Skin of body (tissue), 3 donors: ENCODE measurements at places on chromosomes 12 and 14. TPM values are rescaled to one million over a fixed set of nuclear protein-coding genes. Genes with fewer than 3 reads are reported as not detected.
A peak's percentile ranks its signal among the peaks of the same experiment; 100 is the strongest.

CD27 gene
- total RNA-seq, result 0.20 TPM

- no peak for DNase-seq
These were observed 32.2 kb upstream of the BCL7A start for GRCh38 chr12:121989276-121990113.

DNA sequence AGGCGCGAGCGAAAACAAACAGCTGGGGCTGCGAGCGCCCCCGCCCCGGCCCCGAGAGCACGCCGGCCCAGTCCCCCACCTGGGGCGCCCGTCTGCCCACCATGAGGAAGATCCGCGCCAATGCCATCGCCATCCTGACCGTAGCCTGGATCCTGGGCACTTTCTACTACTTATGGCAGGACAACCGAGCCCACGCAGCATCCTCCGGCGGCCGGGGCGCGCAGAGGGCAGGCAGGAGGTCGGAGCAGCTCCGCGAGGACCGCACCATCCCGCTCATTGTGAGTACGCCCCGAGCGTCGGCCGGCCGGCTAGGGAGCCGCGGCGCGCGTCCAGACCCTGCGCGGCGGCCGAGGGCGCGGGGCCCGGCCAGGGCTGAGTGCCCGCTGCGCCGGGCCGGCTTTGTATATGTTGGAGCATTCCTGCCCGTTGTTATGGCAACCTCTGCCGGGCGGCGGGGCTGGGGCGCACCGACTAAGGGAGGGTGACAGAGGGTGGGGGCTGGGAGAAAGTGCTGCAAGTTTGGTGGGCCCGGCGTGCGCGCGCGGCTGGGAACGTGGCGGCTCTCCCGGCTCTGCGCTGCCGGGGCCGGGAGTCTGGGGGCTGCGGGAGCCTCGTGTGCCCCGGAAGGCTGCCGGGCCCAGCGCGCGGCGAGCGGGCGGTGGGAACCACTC lies 367 bp downstream of the GALNT16 start:
- no peak for DNase-seq

USP15 gene
- 96.3 TPM for total RNA-seq

POTEG gene
- total RNA-seq, result not detected

DNA sequence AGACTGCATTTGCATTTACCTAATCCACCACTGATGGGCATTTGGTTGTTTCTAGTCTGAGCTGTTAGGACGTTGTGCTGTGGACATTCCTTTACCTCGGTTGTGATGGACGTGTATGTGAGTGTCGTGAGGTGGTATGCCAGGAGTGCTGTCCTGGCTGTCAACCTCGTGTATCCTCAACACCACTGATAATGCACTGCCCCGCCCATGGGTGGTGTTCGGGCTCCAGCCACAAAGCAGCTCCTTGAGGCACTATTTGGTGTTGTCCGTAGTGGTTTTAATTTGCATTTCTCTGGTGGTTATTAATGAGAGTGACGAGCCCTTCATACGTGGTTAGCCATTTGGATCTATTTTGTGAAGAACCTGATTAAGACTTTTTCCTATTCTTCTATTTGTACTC lies 87.6 kb downstream of the PPP2R5C start:
- DNase-seq, result no peak

DNA sequence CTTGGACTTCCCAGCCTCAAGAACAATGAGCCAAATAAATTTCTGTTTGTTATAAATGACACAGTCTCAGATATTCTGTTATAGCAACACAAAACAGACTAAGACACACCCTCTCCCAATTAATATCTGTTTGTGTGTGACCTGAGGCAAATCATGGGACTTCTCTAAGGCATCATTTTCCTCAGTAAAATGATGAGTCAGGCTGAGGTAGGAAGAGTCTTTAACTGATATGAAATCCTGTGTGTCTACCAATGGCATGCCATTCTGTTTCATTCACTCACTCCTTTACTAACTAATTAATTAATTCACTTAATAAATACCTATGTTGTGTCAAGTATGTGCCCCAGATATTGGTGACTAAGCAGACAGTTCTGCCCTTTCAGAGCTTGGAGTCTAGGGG lies 258.4 kb upstream of the CRY1 start:
- no peak for DNase-seq

FRMD6 gene
- total RNA-seq, result 109 TPM

- no peak for DNase-seq
These were observed 11.1 kb upstream of the EGLN3 start for GRCh38 chr14:33962016-33962415.

NXPH4 gene
- total RNA-seq, result 6.6 TPM

PRIMA1 gene
- total RNA-seq, result 0.99 TPM

SLC2A14 gene
- total RNA-seq, result not detected

DNA sequence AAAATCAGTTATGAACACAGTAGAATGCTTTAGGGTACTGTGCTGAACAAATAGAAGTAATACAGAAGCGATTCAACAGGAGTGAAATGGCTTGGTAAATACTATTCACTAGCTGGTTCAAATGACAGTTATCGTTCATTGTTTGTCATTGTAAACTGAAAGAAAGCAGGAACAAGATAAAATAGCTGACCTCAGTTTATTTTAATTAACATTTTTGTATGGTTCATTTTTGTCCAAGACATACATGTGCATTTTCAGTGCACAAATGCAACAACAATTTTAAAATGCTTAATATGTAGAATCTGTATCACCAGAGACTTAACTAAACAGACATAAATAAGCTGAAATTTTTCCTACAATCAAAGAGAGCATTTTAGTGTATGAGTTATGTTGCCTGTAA lies 49.9 kb downstream of the ALX1 start:
- DNase-seq, result no peak

DNA sequence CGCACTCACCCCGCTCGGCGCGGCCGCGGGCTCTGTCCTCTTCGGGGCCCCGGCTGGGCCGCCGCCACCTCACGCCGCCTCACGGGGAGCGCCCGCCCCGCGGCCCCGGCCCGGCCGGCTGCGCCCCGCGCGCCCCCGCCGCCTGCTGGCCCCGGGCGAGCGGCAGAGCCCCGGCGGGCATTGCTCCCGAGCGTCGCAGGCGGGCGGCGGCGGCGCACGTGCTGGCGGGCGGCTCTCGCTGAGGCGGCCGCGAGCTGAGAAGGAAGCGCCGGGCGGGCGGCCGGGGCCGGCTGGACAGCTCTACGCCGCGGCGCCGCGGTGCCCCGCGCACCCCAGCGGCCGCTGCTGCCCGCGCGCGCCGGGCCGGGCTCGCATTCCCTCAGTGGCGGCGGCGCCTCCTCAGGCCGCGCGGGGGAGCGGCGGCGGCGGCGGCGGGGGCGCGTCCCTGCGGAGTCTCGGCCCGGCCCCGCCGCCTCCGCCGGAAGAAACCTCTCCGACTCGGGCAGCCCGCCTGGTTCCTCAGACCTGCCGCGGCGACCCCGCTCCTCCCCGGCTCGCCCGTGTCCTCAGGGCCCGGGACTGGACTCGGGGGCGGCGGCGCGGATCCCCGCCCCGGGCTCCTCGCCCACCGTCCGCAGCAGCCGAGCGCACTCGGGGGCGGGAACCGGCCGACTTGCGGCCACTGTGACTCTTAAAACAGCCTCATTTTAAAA lies at the start of gene PITPNM2:
TSS of gene PITPNM2 (minus strand) at position 347 of the 713 bp plus-strand sequence. CDS start 116,500 bp downstream, outside the sequence.
- DNase-seq, result no peak

DNA sequence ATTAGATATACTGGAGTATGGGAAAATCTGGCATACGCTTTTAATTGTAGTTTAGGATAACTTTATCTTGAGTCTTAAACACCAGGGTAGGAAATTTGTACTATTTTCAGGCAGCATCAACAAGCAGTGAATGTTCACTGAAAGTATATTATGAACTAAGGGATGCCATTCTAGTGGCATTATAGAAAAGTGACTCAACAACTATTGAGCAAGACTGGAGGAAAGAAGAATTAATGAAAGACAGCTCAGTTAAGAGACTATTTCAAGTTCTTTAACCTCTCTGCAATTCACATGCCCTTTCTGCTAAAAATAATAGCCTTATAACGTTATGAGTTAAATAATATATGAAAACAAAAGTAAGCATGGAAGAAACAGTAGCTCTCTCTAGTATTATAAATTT lies 343.1 kb downstream of the FSCB start:
- DNase-seq, result no peak

DNA sequence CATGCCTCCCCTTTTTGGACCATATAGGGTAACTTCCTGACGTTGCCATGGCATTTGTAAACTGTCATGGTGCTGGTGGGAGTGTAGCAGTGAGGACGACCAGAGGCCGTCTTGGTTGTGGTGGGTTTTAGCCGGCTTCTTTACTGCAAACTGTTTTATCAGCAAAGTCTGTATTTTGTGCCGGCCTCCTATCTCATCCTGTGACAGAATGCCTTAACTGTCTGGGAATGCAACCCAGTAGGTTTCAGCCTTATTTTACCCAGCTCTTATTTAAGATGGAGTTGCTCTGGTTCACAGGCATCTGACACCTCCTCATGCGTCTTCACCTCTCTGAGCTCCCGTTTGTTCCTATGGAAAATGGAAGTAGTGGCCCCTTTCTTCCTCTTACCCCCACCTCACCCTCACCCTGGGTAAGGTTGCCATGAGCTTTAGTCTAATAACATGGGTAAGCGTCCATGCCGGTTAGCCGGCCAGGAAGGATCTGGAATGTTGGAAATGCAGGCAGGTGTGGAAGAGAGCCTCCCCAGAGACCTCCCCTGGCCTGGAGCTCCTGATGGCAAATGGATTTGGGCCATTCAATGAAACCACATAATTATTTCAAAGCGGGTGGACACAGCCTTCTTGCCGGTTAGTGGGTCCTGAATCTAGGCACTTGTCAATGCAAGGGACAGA lies 18.6 kb downstream of the HHIPL1 start:
- no peak for DNase-seq

DNA sequence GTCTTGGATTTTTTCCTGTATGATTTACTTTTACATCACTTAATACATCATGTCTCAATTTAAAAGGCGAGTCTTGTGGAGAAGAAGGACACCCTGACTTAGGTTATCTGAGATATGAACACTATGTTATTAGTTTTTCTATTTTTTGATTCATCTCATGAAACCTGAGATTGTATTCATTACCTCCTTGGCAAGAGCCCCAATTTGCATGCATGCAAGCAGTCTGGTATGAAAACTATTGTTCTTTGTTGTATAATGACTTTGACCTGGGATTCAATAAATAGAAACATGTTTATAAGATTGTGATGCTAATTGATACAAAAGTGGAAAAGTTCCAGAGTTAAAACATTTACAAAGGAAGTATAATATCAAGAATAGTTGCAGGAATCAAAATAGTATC lies 576.1 kb downstream of the NOVA1 start:
- no peak for DNase-seq

GRCh38 chr14:100652744-100653143 lies 65.5 kb upstream of the BEGAIN start:
- DNase-seq, result peak; percentile 31

RGS6 gene
- 3.9 TPM for total RNA-seq

DNA sequence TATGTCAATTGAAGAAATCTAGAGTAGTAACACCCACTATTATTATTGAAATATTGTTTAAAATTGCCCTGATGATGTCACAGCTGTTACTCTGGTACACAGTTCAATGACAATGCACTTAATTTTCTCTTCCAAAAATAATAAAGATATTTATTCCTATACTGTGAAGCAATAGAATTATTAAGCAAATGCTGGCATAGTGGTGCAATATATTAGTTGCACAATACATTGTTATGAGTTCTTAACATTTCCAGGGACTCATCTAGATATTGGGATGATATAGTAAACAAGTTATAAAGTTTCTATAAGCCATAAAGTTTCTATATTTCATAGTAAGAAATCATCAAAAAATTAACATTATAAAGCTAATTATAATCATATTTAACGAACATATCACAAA lies 897.8 kb downstream of the LRFN5 start:
- no peak for DNase-seq

- DNase-seq, result no peak
These were observed 1.3 kb downstream of the MRPS35 start for GRCh38 chr12:27711967-27712366.

DNA sequence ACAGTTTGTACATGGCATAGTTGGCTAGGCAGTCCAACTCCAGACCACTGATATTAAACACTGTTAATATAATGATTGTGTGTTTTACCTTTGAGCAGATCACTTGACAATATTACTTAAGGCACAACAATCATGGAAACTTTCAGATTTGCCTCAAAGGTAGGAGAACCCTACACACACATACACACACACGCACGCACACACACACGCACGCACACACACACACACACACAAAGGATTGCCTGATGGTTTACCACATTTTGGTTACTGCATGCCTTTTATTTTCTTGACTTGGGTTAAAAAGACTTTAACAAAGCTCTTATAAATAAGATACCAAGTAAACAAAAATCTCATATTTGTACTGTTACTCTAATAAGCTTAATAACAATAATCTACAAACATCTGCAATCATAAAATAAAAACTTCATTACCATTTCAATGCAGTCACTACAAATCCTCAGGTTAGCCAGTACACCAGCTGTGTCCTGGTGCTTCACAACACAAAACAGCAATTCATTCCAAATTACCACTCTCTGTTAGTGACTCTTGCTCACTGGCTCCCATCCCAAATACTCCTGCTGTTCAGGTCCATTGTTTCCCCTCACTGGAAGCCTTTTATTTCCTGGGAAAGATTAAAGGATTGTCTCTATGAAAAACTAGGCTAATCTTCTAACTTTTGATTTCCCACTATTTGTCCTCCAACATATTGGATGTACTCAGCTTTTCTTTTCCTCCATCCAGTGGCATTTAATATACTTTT lies 175.2 kb upstream of the ATP2B1 start:
- no peak for DNase-seq

DNA sequence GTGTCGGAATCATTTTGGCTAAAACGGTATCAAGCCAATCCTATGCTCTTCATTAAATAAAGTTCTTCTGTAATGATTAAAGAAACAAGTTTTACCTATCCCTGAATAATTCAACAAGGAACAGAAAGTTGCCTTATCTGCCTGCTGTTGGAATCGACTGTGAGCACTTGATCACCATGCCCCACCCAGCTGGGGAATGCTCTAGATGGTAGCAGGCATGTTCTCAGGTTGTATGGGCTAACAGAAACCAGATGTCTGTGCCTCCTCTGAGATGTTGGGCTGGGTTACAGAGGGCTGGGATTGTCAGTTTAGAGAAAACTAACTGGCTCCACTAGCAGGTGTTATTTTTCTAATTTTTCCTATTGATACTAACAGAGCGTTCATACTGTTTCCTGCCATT lies 28.9 kb downstream of the RTRAF start:
- no peak for DNase-seq

IFNG-AS1 gene
- 0.49 TPM for total RNA-seq

- no peak for DNase-seq
These were observed 8.3 kb downstream of the LAG3 start for GRCh38 chr12:6780573-6780972.
